ENCODE measurements at places on chromosomes 7 and 10. TPM values are rescaled to one million over a fixed set of nuclear protein-coding genes. Genes with fewer than 3 reads are reported as not detected.

Gene GPNMB
- under 0.01 TPM for total RNA-seq

DNA sequence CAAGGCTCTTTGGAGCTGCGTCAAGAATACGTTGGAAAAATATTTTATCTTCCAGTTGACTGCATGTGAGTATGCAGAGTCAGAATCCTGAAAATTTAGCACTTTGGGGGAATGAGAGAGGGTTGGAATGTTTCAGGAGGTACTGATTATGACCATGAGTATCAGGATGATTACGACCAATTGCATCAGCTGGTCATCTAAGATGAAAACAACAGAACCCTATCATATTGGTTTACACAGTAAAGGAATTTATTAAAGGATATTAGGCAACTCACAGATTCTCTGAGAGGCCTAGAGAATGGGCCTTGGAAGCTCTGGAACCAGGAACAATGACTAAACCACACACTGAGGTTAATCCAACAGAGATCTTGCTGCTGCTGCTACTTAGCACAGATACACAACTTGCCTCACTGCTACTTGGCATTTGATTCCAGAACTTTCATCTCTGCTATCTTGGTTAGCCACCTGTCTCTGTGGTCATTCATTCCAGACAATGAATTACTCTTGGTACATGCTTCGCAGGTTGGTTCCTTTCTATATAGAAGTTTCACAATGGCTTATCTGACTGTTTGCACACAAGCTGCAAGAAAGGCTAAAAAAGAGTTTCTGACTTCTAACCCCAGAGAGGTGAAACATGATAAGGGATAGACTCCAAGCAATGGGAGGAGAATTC is 68.0 kb upstream of the CTTNBP2 start:
- no peak for DNase-seq

Gene GRID1
- total RNA-seq = not detected

DNA sequence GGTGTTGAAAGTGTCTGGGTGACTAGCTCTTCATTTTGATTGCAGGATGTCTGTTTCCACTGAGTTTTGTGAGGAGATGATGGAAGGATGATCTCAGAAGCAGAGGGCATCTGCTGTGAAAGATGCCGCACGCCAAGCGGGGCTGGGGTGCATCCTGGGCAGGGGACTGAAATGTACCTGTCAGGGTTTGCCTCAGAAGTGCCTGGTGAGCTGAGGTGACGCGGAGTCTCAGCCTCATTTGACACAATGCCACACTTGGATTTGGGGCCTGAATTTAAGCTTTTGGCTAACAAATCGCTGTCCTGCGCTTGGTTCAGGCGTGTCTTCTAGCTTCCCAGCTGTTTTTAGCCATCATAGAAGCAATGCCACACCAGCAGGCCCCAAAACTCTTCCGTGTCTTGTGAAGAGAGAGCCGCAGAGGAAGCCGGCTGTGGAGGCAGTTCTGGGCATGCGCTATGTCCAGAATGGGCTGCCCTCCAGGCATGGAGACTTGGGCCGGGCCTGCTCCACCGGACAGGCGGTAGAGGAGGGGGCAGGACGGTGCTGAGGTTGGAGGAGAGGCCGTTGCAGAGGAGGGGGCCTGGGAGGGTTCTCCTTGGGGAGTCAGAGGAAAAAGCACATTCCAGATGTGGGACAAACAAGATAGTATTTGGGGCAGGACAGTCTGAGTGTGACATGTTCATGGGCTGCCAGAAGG is 31.2 kb downstream of the WDR86 start:
- DNase-seq = no peak

Gene AKR1D1
- not detected for total RNA-seq

- DNase-seq = no peak
Observed at GRCh38 chr10:55374917-55375316, 573.9 kb upstream of the PCDH15 start.

- DNase-seq = no peak
Observed at GRCh38 chr10:93503075-93503474, 6.7 kb downstream of the CEP55 start.

- DNase-seq = no peak
Observed at GRCh38 chr7:111558991-111559390, 3.3 kb downstream of the IMMP2L start.

DNA sequence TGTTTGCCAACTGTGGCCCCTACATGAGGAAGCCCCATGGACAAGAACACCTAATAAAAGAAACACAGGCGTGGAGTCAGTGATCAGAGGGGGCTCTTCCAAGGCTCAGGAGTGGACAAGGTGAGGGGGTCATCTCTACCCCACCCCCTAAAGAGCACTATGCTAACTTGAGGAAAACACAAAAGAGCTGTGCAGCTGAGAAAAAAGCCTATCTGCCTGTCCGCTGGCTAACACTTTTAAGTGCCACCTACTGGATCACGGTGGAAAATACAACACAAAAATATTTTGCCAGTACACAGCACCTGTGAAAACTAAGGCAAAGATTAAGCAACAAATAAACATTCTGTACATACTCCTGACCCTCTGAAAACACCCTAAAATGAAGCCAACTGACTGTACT is 53.1 kb upstream of the COBL start:
- DNase-seq = peak; percentile 16

DNA sequence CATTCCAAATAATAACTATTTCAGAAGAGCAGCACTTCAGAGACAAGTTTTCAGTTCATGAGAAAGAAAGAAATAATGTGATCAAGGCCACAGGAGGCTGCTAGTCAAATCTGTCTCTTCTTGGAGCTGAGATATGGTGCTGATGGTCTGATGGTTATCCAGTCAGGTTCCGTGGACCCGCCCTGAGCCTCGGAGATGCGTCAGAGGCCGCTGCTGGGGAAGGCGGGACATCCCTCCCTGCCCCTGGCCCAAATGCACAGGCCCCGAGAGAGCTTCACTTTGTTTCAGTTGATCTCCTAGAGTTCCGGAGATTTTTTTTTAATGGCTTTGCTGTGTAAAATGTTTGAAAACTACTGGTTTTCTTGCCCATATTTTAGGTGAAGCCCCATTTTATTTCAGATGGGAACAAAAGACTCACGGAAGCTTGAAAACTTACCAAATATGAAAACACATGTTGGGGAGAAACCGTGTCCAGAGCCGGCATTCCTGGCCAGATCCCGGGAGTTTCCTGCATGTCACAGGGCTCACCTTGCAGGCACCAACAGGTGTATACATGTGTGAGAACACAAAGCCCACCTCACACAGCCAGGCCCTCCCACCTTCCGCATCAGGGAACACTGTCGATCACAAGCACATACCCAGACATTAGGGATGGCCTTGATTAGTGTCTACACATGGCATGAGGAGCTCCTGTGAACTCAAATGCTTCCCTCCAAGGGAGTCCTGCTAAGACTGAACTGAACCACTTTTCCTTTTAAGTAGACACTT is 499.0 kb downstream of the TCERG1L start:
- no peak for DNase-seq

DNA sequence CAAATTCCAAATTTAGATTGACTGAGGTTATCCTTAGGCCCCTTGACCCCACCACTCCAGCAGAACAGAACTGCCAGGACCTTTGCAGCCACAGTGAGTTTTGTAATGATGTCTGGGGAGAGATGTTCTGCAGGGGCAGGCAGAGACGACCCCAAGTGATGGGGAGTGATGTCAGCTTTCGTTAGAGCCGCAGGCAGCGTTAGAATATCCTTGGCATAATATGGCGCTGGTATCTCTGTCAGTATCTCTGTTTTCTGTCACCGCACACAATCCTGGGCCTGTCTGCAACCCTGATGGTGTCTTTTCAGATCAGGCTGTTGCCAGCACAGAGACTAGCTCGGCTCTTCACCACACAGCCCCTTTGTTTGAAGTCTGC is 1083.6 kb downstream of the KCNMA1 start:
- no peak for DNase-seq

Gene NPFFR1
- not detected for total RNA-seq

Gene AS3MT
- total RNA-seq = 0.65 TPM

Gene VAX1
- not detected for total RNA-seq

DNA sequence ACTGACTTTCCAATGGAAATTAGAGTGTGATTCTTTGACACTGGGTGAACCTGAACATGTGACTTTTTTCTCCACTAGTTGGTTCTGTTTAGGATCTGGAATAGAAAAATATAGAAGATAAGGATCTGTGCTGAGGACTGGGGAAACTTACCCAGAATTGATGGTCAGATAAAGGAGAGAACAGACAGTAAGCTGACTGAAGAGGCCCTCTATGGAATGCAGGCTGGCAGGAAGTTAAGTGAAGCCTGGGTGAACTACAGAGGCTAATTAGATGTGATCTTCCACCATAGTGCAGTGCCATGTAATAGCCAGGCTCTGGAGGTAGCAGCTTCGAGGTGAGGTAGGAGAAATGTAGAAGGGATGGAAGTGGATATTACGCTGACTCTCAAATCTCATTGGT is 455.3 kb downstream of the PLXDC2 start:
- no peak for DNase-seq

DNA sequence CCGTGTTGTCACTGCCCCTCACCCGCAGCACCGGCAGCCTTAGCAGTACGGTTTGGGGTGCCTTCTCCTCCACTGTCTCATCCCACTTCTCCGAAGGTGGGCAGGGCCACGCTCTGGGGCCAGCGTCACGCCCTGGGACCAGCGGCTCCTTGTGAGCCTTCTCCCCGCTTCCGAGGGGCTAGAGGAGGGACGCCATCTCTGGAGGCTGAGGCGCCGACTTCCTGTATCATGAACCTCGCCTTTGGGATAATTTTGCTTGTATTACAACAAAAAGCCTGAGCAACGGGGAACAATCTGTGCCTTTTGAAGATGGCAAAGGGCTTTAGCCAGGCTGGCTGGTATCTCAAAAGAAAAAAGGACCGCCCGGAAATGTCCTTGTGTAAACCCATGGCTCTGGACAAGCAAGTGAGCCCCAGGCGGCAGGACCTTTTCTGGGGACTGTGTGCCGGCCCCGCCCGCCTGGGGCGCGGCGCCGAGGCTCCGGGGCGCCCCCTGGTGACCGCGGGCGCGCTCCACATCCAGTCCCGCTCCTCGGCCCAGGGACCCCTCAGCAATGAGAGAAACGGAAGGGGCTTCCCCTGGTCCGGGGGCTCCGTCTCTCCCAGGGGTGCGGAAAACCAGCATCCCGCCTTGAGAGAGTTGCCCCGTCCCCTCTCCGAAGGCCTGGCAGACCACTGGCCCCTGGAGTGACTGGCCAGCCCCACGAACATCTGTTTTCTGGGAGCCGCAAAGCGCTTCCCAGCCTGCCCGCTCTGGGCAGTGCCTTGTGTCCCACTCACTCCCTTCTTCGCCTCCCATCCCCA is 3.8 kb downstream of the DEPP1 start:
- DNase-seq = peak; percentile 82

GRCh38 chr10:28095791-28096378 is 97.0 kb upstream of the ODAD2 start:
- DNase-seq = no peak

Gene CALCR
- not detected for total RNA-seq

GRCh38 chr7:39700165-39700564 is 76.8 kb downstream of the RALA start:
- no peak for DNase-seq

GRCh38 chr7:157483515-157483914 is 146.7 kb downstream of the DNAJB6 start:
- DNase-seq = no peak

Gene NOLC1
- 15.7 TPM for total RNA-seq

Gene TSPAN33
- total RNA-seq = 0.44 TPM

DNA sequence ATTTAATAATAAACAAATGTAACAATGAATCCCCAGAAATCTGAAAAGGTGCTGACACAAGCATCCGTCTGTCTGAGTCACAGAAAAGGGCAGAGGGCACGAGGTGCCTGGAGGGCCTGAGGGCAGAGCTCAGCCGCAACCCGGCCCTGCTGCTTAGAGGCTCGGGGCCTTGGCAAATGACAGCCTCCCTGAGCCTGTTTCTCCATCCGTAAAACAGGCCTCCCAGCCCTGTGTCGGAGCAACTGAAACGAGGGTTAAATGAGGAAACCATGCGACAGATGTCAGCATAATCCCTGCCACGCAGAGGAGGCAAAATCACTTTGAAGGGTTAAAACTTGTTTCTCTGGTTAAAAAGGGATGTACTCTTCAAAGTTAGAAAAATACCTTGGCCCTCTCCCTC is 24.9 kb downstream of the NUDT1 start:
- peak; percentile 41 for DNase-seq

Gene CLEC5A
- not detected for total RNA-seq

DNA sequence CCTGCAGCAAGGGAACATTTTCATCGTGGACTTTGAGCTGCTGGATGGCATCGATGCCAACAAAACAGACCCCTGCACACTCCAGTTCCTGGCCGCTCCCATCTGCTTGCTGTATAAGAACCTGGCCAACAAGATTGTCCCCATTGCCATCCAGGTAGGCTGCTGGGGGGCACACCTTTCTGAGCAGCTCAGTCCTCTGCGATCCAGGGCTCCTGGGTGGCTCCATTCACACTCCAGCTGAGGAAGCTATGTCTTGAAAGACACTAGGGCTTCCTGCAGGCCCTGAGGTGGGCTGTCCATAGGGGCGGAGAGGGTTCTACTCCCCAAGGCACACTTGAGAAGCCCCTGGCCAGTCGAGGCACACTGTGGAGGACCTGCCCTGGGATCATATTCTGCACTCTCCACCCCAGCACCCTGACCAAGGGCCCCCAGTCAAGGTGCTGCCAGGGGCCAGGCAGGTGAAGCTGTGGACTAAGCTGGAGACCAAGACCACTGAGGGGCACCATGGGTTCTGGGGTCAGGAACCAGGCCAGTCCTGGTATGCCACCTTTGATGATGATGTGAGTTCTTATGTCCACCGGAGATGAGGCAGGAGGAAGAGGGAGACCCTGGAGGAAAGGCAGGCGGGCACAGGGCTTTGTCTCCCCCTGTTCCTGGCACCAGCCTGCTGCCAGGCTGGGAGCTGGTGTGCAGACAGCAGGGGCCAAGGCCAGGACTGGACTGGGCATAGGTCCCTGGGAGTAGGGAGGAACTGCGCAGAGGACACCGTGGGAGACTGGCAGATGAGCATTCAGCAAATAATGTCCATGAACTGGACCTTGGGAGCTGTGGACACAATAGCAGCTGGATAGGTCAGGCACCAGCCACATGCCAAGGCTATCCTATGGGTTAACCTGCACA is 54.8 kb downstream of the ALOX5 start:
- DNase-seq = no peak

- no peak for DNase-seq
Observed at GRCh38 chr10:12432402-12433189, 83.2 kb downstream of the CAMK1D start.

- DNase-seq = no peak
Observed at GRCh38 chr7:119761776-119762175, 511.2 kb upstream of the KCND2 start.

Gene ST8SIA6
- 0.87 TPM for total RNA-seq

DNA sequence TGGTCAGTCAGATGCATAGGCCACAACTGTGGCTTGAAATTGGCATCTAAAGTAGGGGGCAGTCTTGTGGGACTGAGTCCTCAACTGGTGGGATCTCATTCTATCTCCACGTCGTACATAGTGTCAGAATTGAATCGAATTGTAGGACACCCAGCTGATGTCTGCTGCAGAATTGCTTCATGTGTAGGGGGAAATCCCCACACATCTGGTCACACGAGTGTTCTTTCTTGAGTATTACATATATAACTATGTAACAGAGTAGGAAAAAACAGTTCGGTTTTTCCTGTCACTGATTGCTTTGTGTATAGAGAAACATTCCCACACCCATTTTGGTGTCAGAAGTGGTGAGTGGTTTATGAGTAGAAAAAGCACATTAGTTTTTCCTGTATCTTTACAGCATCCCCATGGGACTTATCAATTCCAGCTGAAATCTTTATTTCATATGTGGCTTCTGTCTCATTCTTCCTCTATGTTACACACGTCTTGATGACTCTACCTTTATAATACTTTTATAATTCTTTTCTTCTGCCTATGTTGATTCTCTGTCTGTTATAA is 79.4 kb upstream of the PCGF5 start:
- no peak for DNase-seq

- DNase-seq = no peak
Observed at GRCh38 chr10:79260811-79261740, 86.2 kb upstream of the PPIF start.
